Activated effector memory CD4-positive, alpha-beta T cell treated with anti-CD3 and anti-CD28 coated beads, Interleukin-2, amount 50 U/mL, for 16 hours (primary cell): ENCODE measurements at places on chromosomes 2 and 18.

GRCh38 chr2:182593394-182593975, 122.6 kb upstream of the DNAJC10 start:
- DNase-seq, result no peak

- DNase-seq, result no peak
These were observed 9.9 kb upstream of the ABHD3 start for GRCh38 chr18:21714474-21714873.

GRCh38 chr2:172808156-172808555, 72.5 kb downstream of the RAPGEF4 start:
- no peak for DNase-seq

- no peak for DNase-seq
These were observed 37.5 kb upstream of the DLX1 start for GRCh38 chr2:172047566-172048507.

GRCh38 chr2:726169-726568, 49.0 kb upstream of the TMEM18 start:
- no peak for DNase-seq

- DNase-seq, result peak; percentile 81
These were observed 122.7 kb downstream of the TWIST2 start for GRCh38 chr2:238970553-238971081.

GRCh38 chr18:74518456-74519295, 15.6 kb upstream of the CNDP1 start:
- no peak for DNase-seq

GRCh38 chr18:25038261-25038660, 313.7 kb downstream of the ZNF521 start:
- DNase-seq, result no peak

GRCh38 chr2:64990876-64991275, 1.7 kb downstream of the SLC1A4 start:
- DNase-seq, result no peak

GRCh38 chr2:174634130-174635014, 36.8 kb upstream of the WIPF1 start:
- DNase-seq, result peak; percentile 77

GRCh38 chr18:62769216-62769615, 53.9 kb downstream of the PHLPP1 start:
- no peak for DNase-seq

DNA sequence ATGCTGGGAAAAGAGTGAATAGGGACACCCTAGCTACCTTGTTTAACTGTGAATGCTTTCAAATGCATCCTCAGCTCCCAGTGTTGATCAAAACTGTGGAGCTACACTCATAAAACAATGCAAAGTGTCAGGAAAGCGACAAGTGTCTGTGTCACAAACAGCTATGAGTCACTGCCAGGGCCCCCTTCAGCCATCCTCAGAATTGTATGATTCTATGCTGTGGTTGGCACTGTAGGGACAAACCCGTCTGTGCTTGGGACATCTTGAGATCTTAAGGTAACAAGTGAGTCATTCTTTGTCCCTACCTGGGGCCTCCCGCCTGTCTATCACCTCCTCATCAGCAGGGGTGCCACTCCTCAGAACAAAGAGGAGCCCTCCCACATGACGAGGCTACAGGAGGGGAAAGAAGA, 42.4 kb downstream of the KLF7 start:
- peak; percentile 82 for DNase-seq

DNA sequence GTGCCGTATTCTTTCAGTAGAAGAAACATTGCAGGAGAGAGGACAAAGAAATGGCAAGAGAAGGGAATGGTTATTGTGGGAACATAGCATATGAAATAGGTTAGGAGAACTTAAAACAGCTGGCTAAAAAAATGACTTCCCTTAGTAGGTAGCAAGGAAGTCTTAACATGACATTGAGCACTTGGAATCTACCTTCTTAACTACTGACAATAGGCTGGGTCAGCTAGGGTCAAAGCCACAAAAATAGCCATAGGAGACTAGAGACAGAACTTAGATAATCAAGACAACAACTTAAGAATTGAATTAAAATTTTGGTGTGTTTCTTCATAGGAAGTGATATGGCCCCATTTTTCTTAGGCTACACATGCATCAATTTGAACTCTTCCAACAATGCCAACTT, 227.9 kb downstream of the TCF4 start:
- no peak for DNase-seq

GRCh38 chr2:219022041-219022440, 19.3 kb downstream of the CFAP65 start:
- DNase-seq, result no peak

DNA sequence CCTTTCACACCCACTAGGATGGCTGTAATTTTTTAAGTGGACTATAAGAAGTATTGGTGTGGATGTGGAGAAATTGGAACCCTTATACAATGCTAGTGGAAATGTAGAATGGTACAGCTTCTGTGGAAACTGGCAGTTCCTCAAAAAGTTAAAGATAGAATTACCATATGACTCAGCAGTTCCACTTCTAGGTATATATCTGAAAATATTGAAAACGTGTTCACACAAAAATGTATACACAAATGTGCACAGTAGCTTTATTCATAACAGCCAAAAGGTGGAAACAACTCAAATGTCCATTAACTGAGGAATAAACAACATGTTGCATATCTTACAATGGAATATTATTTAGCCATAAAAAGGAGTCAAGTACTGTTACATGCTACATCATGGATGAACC, 17.7 kb downstream of the TANK start:
- DNase-seq, result no peak

DNA sequence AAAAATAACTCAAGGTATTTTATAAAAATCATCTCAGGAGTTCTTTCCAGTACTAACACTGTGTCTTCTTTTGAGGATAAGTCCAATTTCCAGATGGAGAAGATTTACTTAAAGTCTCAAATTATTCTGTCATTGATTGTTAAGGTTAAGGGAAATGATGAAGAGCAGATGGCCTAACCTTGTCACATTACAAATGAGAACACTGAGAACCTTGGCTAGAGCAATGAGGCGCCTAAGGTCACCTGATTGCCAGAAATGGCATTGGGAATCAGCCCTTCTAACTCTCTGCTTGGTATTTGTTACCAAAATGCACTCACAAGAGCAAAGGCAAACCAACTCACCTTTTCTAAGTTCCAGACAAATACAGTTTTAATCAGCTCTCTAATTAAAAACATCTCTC, 835.1 kb downstream of the RNF144A start:
- no peak for DNase-seq

- DNase-seq, result no peak
These were observed 5.7 kb upstream of the TMEM178A start for GRCh38 chr2:39659765-39660611.

DNA sequence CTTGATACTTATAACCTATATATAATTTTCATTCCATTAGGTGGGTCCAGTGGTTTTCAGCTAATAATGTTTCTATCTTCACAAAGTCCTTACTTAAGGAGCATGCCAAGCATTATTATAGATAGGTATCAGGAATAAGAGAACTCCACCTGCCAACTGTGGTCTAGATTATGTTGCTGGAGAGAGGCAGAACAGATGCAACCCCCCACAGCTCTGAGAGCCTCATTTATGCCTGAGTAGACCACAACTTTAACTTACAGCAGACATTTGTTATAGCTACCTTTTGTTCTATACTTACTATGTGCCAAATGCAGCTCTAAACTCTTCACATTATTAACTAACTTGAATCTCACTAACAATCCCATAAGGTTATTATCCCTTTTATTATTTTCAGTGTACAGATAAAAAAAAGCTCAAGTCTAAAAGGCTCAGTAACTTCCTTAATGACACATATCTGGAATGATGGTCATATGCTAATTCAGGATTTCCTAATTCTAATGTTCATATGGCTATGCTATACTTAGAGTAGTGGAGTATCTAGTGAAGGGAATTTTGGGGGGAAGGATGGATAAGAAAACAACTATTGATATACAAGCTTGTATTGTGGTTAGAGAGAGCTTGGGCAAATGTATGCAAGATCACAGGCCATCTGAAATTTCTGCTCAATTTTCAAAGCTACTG, 119.1 kb upstream of the RND3 start:
- no peak for DNase-seq

DNA sequence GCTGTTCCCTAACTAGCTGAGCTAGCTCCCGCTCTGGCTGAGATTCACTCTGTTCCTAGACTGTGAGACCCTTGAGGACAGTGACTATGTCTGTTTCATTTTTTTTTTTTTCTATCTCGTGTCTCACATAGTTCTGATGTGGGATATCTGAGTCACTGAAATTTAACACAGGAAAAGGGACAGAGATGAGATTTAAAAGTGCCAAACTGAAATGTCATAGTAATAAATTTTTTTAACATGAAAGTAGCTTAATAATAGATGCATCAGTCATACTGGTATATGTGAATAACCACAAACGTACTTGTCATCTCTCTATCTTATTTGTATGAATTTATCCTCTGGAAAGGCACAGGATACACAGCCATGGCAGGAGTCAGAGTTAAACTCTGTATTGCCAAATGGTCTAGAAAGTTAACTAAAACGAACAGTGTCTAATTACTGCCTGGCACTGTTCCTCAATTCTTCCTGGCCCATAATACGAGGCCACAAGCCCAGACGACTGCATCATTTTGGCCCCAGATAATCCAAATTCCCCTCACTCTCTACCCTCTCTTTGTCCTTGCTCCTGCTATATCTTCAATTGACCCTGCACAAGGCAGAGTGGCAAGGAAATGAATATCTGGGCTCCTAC, 87.5 kb downstream of the SATB2 start:
- DNase-seq, result no peak

GRCh38 chr18:73827801-73828200, 319.8 kb downstream of the FBXO15 start:
- no peak for DNase-seq

DNA sequence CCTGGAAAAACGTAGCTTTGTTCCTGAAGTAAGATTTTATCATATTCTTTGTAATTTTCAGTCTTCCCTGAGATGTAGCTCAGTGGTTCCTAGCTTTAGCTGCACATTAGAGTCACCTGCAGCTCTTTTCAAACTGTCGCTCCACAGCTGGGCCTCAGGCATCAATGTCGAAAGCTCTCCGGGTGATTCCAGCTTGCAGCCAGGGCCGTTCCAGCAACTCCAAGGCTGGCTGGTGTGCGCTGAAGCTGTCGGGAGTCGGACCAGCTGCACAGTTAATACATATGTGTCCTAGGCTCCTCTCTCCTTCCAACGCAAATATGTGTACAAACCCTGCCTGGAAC, 609 bp upstream of the ZNF2 start:
- no peak for DNase-seq

DNA sequence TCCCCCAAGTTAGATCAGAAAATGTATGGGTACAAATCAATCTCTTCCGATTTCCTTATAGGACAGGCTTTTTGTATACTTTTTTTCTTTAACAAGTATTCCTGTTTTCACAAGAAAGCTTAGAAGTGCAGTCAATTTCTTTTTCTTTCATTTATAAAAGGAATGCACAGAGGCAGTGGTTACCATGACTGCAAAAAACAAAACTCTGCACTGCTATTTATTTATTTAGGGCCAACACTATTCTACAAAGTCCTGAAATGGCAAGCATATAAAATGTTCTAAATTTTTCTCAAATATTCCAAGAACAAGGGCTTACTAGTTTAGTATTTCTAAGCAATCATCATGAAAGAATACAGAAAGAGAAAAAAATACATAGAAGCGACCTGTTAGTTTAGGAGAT, 22.2 kb downstream of the ATAD2B start:
- DNase-seq, result no peak

- no peak for DNase-seq
These were observed 748.6 kb upstream of the PIK3C3 start for GRCh38 chr18:41206341-41206830.

DNA sequence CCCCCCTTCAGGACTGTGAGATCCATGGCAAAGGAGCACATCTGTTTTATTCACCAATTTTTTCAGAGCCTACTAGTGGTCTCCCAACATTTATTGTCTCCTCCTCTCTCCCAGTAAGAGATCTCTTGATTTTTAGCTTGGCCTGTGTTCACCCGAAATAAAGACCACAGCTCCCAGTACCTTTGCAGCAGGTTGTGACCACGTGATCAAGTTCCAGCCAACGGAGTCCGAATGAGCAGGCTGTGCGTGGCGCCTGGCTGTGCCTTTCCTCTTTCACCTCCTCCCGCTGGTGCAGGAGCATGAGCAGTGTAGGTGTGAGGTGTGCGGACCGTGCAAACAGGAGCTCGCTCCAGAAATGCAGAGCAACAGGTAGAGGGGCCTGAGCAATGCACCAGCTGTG, 143.6 kb upstream of the GLI2 start:
- no peak for DNase-seq

- no peak for DNase-seq
These were observed 397.9 kb downstream of the NYAP2 start for GRCh38 chr2:225797394-225797793.

DNA sequence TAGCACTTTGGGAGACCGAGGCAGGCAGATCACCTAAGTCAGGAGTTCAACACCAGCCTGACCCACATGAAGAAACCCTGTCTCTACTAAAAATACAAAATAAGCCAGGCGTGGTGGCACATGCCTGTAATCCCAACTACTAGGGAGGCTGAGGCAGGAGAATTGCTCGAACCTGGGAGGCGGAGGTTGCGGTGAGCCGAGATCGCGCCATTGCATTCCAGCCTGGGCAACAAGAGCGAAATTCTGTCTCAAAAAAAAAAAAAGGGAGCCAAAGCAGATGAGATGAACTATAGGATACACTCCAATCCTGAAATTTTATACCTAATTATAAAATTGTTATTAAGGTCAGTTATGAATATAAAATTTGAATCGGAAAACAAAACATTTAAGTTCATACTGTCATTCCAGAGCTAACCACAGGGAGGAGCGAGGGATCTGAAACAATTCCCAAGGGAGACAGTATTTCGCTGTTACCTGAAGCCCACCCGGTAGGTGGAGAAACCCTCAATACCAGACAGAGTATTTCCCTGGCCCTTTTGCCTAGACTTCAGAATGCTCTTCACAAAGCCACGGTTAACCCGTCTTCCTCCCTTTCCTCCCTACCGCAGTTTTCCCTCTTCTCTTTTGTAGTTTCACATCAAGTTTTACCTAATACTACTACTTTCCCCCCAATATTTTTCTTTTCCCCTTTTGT, 1.4 kb downstream of the PPM1G start:
- no peak for DNase-seq

GRCh38 chr2:179952658-179953057, 54.4 kb downstream of the CWC22 start:
- no peak for DNase-seq

GRCh38 chr18:46097431-46097800, 680 bp downstream of the ATP5F1A start:
- DNase-seq, result no peak

- DNase-seq, result no peak
These were observed 44.6 kb upstream of the ALMS1 start for GRCh38 chr2:73341039-73341438.

- DNase-seq, result no peak
These were observed 19.8 kb downstream of the ABHD3 start for GRCh38 chr18:21684731-21685130.
